ENCODE measurements at places on chromosomes 1 and 21.

DNA sequence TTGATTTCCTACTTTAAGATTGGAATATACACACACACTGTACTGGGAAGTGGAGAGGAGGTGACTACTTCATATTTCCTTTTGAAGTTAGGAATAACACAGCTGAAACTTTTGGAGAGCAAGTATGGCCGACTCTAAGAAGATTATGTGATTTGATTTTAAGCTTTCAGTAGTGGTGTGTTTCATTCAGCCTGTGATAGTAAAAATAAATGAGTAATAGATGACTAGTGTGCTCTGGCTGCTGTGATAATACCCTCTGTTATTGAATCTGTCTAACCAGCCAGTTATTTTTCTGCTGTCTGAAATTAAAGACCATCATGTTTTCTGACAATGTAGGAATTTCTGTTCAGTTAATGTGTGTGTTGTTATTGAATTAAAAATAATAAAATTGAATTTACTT is 48.3 kb downstream of the CTTNBP2NL start:
- DNase-seq: peak; percentile 56

GRCh38 chr1:171366085-171366484 is 52.1 kb downstream of the FMO4 start:
- no peak for DNase-seq

DNA sequence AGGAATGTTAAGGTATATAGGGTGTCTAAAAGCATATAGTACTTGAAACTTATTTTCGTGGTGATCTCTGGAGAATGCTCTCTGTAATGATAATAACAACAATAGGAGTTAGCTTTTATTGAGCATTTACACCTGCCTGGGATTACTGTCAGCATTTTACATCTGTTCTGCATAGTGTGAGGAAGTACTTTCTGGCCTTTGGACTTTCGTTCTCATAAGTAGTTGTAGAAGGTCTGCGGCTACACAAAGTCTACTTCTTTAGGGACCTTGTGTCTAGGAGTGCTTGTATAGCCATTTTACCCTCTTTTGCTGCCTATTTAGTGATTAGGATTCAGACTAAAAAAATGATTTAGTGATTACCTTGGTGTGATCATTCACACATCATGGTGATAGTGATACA is 103.6 kb upstream of the GPR52 start:
- DNase-seq: no peak

DNA sequence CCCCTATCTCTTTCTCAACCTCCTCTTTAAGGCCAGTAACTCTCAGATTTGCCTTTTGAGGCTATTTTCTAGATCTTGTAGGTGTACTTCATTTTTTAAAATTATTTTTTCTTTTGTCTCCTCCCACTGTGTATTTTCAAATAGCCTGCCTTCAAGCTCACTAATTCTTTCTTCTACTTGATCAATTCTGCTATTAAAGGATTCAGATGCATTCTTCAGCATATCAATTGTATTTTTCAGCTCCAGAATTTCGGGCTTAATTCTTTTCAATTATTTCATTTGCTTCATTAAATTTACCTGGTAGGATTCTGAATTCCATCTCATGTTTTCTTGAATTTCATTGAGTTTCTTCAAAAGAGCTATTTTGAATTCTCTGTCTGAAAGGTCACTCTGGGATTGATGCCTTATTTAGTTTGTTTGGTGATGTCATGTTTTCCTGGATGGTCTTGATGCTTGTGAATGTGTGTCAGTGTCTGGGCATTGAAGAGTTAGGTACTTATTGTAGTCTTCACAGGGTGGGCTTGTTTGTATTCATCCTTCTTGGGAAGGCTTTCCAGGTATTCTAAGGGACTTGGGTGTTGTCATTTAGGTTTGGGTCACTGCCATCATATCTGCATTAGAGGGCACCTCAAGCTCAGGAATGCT is 3.6 kb upstream of the HHAT start:
- DNase-seq: no peak

DNA sequence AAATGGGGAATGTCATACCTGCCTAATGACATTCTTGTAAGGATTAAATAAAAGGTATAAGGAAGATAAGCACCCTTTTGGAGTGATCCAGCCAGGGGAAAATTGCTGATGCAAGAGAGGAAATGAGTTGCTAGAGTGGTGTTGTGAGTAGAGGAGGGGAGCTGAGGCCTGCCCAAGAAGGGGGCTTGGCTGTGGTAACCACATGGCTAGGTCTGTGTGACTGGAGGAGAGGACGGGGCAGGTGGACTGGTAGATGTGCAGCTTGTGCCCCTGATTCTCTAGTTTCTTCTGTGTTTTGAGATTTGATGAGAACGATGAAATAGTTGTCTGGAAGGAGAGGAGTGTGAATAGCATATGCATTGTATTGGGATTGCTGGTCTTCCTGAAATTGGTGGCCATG is 6.6 kb downstream of the TXLNA start:
- DNase-seq: no peak

DNA sequence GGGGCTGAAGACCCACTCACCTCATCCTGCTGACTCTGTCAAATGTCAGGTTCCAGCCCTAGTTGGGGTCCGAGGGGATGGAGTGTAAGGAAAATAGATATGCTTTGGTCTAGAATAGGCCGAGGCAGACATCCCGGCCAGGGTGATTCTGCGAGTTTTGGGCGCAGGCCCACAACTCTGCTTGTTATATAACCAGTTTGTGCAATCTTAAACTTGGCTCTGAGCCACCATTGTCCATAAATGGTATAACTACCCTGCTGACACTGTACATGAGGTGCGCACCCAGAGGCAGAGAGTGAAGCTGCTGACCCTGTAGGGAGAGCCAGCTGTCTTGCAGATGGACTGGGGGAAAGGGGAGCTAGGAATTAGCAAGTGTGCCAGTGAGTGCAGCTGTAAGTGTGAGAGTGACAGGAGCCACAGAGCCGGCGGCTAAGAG is 1388.8 kb downstream of the AMY1C start:
- peak; percentile 47 for DNase-seq

- DNase-seq: peak; percentile 54
Observed at GRCh38 chr1:235998812-235999211, 66.1 kb downstream of the NID1 start.

- DNase-seq: peak; percentile 70
Observed at GRCh38 chr1:38005195-38006007, at the start of gene FHL3. Gene FHL3 (minus strand): TSS chr1:38005514. CDS start chr1:37999412, 6,102 bp downstream.

GRCh38 chr1:43530483-43531106 is at the start of gene PTPRF:
Gene PTPRF (plus strand): TSS chr1:43530883. CDS start chr1:43545076, 14,193 bp downstream.
- peak; percentile 66 for DNase-seq

- no peak for DNase-seq
Observed at GRCh38 chr1:225476100-225476511, 48.3 kb upstream of the LBR start.

DNA sequence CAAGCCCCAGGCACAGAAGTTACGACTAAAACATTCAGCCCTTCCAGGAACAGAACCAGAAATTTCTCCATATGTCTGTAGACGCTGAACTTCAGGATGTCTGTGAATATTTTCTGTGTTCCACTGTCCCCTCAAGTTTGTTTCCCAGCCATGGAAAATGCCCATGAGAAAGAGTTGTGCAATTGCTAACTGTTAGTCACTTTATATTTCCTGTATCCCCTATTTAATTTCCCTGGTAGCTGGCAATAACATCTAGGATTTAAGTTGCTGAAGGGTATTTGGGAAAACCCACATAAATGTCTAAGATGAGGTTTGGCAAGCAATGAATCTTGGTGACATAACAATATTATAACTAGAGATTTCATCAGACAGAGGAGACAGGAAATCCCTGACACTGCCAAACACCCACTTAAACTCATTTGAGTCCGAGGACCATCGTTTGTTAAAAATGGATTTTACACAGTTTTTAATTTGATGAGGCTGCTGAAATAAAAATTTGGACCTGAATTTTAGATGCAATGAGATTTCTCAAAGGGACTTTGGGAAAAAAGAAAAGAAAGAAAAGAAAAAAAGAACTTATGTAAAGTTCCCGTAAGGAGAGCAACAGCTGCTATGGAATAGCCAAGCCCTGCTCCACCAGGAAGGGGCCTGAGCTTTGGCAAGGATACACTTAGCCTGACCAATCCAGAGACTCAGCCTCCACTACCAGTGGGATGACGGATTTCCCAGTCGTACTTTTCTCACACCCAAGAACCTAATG is 21.8 kb upstream of the ERRFI1 start:
- peak; percentile 94 for DNase-seq

GRCh38 chr1:42034426-42034825 is 115.7 kb upstream of the HIVEP3 start:
- no peak for DNase-seq

Data from fibroblast of skin of abdomen (primary cell).